ENCODE measurements at places on chromosomes 1 and 21. TPM values are rescaled to one million over a fixed set of nuclear protein-coding genes. Genes with fewer than 3 reads are reported as not detected.

DNA sequence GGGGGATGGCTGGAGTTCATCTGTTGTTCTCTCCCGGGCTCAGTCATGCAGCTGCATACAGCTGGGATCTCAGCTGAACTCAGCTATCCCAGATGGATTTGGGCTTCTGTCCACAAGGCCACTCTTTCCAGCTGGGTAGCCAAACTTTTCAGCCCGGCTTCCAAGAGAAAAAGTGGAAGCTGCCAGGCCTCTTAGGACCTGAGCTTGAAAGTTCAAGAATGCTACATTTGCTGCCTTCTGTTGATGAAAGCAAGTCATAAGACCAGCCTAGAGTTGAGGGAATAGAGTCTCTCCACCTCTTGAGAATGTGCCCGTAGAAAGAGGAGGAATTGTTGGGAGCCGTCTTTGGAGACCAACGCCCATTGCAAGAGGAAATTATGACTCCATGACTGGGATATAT lies 95.3 kb downstream of the C1orf21 start:
- no peak for DNase-seq

GRCh38 chr1:207810173-207810572 lies 58.3 kb downstream of the CD46 start:
- peak; percentile 48 for DNase-seq

DNA sequence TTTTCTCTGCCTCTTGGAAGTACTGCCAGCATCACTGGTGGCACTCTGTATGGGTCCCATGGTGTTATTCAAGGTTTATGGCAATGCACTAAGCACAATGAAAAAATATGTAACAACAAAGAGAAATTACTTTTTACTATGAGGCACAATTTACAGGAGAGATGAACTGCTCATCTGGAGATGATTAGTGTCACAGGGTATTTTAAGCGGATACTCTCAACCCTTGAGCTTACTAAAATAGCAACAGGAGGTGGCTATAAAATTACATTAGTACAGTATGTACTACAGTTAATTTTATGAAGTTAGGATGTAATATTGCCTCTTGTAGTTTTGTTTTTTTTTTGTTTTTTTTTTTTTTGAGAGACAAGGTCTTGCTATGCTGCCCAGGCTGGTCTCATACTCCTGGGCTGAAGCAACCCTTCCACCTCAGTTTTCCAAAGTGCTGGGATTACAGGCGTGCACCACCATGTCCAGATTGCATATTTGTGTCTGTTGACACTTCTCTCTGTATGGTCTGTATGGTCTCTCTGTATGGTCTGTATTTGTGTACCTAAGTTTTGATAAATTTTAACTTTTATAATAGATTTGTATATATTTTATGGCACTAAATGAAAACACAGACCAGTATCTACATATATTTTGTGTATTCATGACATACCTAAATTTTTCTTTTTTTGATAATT lies 175.6 kb upstream of the HP1BP3 start:
- DNase-seq, result no peak

DNA sequence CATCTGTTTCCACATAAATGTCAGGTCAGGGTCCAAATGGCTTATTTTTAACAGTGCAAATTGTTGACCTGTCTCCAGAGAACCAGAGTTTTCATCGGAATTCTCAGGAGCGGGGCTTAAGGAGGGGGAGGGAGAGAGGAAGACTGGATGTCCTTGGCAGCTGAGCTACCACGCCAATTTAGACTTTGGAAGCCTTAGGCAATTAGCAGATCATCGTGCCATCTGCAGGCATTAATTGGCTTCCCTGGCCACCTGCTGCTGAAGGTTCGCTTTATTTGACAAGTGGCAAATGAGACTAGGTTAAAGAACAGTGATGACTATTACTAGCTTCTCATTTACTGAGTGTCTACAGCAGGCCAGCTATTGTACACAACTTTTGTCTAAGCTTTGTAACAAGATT lies 43.7 kb downstream of the HLX start:
- DNase-seq, result no peak

DNA sequence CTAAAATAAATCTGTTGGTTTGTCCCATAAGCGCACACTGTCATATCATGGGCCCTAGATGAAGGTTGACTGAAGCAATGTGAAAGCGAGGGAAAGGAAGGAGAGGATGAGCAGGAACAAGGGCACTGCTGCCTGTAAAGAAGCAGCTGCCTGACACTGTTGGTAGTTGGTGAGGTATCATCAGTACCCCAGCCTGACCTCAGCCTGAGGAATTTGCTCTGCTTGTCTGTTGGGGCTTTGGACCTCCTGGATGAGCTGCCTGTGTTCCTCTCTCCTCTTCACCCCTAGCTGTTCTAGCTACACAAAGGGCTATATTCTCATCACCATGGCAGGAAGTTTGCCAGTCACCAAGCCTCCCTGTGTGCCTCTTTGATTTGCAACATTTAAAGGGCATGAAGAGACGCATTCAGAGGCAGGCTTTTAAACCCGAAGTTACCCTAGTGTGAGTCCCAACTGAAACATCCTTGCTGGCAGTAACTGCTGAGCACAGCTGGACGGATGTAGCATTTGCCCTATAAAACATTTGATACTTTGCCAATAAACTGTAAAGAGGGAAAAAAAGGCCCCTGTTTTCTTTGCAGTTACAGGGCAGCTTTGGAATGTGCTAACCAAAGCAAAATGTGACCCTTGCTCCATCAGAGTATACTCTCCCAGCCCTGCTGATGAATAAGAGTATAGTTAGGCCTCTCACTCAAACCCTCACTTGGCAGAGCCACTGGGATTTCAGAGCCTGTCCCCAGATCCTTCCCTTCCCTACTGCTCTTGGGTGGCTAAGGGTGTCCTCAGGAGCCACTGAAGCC lies 22.2 kb upstream of the SPATA6 start:
- peak; percentile 85 for DNase-seq

DNA sequence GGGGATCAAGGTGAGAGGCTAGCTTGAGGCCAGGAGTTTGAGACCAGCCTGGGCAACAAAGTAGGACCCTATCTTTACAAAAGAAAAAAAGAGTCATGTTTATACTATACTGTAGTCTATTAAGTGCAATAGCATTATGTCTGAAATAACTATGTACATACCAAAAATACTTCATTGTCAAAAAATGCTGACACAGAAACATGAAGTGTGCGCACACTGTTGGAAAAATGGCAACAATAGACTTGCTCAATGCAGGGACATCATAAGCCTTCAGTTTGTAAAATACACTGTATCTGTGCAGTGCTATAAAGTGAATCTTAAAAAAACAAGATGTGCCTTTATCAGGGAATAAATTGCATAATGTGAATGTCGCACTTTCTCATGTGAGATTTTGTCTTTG lies 14.1 kb upstream of the NID1 start:
- DNase-seq, result no peak

DNA sequence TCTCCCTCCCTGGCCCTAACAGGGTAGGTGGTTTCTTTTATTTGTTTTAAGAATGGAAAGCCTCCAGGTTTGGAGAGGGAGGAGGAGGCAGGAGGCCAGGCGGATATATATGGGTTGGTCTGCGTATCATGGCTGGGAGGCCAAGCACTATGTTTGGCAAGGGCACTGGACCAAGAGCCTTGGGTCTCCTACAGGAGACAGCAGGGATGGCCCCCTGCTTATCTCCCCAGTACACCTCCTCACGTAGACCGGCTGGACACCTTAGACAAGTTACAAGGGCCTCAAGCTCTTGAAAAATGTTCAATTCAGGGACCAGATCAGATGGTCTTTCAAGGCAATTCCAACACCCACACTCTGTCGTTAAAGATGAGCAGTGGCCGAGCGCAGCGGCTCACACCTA lies 10.9 kb downstream of the SLC41A1 start:
- DNase-seq, result no peak

- DNase-seq, result peak; percentile 29
Observed at GRCh38 chr21:34702341-34703170, 33.8 kb downstream of the CLIC6 start.

Gene XKR8
- total RNA-seq, result 4.2 TPM

Gene OR2T29
- not detected for total RNA-seq

Gene DYRK3
- total RNA-seq, result 13.5 TPM

Data from renal cortical epithelial cell (primary cell).